Bronchial smooth muscle cell (primary cell): ENCODE measurements at places on chromosomes 2 and 18. TPM values are rescaled to one million over a fixed set of nuclear protein-coding genes. Genes with fewer than 3 reads are reported as not detected.

RAB6D gene
- total RNA-seq, result under 0.01 TPM in 2 replicates

C2orf66 gene
- total RNA-seq, result under 0.01 TPM in 1 of 2 replicates, not detected in the other

SERPINB3 gene
- 0.09 TPM in 1 of 2 replicates, not detected in the other for total RNA-seq

SERPINB10 gene
- not detected in 2 replicates for total RNA-seq

ARPC2 gene
- total RNA-seq, result 164 and 232 TPM in 2 replicates

C18orf54 gene
- 1.6 and 1.9 TPM in 2 replicates for total RNA-seq

ITPRIPL1 gene
- 2.7 and 3.7 TPM in 2 replicates for total RNA-seq
